Activated T-helper 1 cell treated with anti-CD3 and anti-CD28 coated beads, Interleukin-2, amount 50 U/mL, for 16 hours (primary cell): ENCODE measurements at places on chromosomes 7 and 10.

DNA sequence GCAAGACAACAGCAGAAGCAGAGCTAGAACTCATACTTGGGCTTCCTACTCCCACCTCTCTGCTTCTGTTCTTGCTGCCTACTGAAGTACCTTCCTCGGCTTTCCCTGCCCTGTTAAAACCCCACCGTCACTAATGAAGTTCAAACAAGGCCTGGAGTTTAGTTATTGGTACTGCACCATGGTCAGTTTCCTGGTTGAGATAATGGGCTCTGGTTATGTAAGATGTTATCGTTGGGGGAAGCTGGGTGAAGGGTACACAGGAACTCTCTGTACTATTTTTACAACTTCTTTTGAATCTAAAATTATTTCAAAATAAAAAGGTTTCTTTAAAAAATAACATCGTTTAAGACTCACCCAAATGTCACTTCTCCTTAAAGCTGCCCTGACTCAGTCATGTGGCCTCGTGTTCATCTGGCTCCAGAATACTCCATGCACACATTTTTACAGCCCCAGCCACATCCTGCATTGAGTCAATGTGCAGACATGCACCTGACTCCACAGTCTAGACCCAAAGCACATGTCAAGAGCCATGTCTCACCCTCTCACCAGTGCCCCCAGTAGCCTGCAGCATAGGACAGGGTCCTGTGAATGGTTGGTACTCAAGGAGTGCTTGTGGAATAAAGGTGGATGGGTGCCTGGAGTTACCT lies 36.9 kb upstream of the AQP1 start:
- DNase-seq = no peak

DNA sequence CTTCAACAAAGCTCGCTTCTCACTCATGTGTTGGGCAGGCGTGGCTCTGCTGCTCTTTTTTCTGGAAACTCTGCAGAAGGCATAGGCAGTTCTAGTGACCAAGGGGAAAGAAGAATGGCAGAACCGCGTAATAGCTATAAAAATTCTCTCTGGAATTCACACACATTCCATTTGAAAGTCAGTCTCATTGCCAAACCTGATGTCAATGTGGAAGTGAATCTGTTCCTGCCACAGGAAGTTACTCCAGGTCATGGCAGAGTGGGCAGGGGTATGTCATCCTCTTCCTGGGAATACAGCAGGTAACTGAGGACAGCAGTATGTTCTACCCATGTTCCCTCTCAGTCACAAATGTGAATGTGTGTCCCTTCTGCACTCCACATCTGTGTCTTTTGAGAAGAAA lies 8.2 kb upstream of the PAXIP1 start:
- DNase-seq = no peak

- DNase-seq = no peak
These were observed 597.2 kb downstream of the TYW1 start for GRCh38 chr7:67593794-67594193.

GRCh38 chr10:125857185-125857760 lies 23.8 kb downstream of the DHX32 start:
- DNase-seq = no peak

- DNase-seq = no peak
These were observed 10.2 kb upstream of the HSPA12A start for GRCh38 chr10:116752563-116752962.

- DNase-seq = no peak
These were observed 353.4 kb downstream of the FGFR2 start for GRCh38 chr10:121244818-121245217.

GRCh38 chr10:132137111-132138072 lies 49.4 kb upstream of the DPYSL4 start:
- DNase-seq = no peak

GRCh38 chr10:75950307-75950706 lies 518.9 kb downstream of the LRMDA start:
- no peak for DNase-seq

DNA sequence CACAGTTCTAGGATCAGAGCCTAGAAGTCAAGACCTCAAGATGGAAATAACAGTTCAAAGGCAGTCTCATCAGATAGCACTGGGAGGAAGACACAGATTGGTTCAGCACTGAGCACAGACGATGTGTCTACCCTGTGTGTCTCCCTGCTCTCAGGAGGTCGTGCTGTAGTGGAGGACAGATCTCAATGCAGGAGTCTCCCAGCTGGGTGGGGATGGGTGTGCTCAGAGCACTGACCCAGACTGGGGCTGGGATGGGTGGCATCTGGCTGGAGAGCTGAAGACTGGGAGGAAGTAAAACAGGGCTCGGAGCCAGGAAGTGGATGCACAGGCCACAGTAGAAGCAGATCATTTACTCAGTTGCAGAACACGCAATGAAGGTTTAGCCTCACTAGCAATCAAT lies 69.5 kb upstream of the GDF10 start:
- no peak for DNase-seq

GRCh38 chr10:89644691-89644966 lies 413 bp downstream of the PANK1 start:
- DNase-seq = no peak

- DNase-seq = no peak
These were observed 38.8 kb upstream of the ANTXRL start for GRCh38 chr10:46247808-46248569.

GRCh38 chr10:25849988-25850387 lies 84.0 kb upstream of the MYO3A start:
- DNase-seq = no peak

- DNase-seq = no peak
These were observed 3.9 kb downstream of the MPP7 start for GRCh38 chr10:28298951-28299350.

GRCh38 chr7:28990200-28990960 lies 32.2 kb upstream of the TRIL start:
- DNase-seq = no peak

GRCh38 chr7:8232999-8233847 lies 28.7 kb downstream of the ICA1 start:
- no peak for DNase-seq

DNA sequence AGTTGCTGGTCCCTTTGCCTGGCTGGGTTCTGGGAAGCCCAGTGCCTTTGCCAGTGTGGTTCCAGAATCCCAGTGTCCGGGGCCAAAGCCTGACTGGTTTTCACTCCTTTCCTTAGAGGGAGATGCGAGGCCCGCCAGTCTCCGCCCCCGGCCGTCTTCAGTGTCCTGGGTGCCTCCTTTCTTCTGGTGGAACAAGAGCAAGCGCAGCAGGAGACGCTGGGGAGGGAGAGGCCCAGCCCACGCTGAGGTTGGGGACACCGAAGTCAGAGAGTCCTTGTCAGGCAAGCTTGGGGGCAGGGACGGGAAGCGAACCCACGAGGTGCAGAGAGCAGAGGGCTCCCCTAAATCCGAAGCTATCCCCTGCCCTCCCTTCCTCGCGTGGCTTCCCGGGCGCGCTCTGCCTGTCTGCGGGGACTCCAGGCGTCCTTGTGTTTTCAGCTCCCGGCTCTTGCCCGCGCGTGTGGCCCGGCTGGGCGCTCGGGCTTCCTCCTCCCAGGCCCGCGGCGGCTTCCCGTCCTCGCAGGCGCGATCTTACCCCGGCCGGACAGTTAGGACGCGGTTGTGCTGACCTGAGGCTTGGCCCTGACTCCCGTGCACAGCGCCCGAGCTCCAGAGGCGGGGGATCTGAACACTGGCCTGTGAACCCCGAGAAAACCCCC lies 60.6 kb upstream of the UBE3C start:
- DNase-seq = no peak

- DNase-seq = no peak
These were observed 43.3 kb upstream of the FZD8 start for GRCh38 chr10:35685402-35685801.

DNA sequence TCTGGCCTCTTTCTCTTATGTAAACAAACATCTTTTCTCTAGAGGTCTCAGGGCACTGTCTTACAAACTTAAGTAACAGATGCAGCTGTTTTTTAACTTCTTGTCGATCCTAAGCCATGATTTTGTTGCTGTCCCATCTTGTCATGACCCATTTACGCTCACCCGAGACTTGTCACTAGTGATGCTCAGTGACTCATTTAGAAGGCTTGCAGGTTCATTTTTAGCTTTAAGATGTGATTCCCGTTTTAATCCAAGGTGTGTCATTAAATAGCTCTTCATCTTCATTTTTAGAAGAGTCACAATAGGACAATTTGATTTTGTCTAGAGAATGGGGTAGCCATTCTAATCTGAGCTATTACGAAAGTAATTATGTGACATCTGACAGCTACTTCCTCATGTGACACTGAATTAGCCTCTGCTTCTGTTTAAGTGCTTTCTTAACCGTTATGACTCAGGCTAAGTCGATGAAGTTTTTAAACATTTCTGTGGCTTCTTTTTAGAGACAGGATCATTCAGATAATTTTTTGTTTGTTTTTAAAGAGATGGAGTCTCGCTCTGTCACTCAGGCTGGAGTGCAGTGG lies 42.7 kb downstream of the SPDYE5 start:
- DNase-seq = no peak

GRCh38 chr10:5014936-5015335 lies 11.3 kb upstream of the AKR1C2 start:
- DNase-seq = no peak

- DNase-seq = no peak
These were observed 592.2 kb downstream of the SDK1 start for GRCh38 chr7:3893151-3893788.

- DNase-seq = no peak
These were observed 72.9 kb upstream of the TNS3 start for GRCh38 chr7:47654672-47655298.

DNA sequence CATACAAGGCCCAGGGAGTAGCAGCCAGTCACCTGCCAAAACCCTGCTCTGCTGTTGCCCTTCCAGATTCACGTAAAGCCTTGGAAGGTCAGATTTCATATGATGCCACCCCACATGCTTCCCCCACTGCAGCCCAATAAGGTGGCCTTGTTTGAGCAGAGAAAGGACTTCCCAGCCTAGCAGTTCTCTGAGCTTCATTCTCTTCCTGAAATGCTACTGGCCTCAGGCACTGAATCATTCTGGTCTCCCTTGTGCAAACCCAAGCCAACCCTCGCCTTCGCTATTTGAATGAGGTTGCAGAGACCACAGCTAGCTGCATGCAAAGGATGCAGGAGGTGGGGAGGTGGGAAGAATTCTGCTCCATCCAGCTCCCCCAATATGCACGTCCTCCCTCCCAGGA lies 60.3 kb upstream of the PLXNA4 start:
- no peak for DNase-seq

- no peak for DNase-seq
These were observed 60.1 kb downstream of the TPK1 start for GRCh38 chr7:144775749-144776148.

DNA sequence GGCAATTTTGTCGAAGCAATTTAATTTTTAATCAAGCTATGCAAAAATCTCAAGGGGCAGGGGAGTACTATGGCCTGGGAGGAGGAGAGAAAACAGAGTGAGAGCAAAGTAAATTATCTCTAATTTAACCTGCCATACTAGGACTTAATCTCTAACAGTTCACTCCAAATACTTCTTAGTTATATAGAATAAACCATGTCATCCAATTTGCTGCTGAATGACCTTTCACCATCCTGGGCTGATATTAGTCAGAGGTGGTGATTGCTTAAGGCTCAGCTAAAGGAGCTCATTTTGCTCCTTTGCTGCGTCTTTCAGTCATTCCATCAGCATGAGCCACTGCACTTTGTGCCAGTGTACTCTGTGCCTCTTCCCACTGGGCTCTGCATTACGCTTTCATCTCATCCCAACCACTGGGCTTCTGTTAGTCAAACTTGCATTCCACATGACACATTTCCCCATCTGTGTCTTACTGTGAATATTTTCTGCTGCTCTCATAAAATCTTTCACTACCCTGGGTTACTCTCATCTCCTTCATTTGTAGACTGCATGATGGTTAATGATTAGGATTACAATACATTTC lies 84.3 kb downstream of the CD36 start:
- no peak for DNase-seq

DNA sequence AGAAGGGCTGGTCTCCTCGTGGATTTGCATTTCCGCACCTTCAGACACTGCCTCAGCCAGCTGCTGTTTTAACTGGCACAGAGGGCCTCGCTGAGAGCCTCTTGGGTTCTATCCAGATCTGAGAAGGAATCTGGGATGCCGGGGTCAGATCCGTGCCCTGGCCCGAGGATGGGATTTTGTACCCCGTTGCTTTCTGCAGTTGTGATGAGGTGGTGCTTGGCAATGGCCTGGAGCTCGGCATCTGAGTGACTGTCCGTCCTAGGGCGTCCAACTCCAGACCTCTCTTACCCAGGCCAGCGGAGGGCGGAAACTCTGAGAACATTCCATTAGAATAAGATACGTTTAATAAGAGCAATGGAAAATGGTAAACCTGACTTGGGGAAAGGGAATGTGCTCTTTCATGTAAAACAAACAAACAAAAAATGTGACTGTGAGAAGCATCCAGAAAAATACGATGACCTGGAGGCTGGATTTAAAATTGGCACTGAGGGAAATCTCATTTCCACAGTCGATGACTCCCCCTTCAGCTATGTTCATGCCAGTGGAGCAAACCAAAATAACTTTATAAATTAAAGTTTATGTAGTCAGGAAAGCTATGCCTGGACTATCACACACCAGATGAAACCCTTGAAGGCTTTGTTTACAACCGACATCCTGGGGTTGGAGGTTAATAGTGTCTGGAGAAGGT lies 39.6 kb downstream of the GRK5 start:
- no peak for DNase-seq

DNA sequence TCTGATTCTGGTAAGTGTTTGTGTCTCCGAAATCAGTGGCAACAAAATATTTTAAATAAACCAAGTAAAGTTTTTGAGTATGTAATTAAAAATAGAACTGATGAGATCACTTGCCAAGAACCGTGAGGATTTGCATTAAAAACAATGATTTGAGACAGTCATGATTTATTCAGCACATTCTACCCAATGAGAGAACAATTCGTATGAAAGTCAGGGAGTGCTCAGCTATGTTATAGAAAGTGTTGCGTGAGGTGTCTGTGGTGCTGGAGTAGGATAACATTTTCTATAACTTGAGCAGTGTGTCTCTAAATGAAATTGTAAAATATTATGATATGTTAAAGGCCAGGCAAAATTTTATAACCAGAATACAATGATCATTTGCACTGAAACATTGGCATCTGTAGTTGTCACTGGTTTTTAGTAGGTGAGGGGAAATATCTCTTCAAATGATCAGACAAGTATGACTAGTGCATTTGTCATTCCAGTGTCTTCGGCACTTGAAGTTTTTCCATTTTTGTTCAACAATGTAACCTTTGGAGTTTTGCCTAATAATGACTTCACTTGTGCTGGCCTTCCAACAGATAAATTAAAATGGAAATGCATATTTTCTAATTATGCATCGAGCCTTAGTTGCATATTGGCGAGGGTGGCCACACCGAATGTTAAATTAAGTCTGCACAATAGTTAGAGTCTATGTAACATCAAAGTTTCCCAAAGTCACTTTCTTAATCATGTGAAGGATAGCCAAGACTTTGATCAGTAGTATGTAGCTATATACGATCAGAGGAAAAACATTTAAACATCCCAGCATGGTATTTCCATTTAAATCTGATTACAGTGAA lies 335.9 kb downstream of the GFRA1 start:
- DNase-seq = no peak

- no peak for DNase-seq
These were observed 18.0 kb downstream of the ADAP1 start for GRCh38 chr7:936386-937054.

DNA sequence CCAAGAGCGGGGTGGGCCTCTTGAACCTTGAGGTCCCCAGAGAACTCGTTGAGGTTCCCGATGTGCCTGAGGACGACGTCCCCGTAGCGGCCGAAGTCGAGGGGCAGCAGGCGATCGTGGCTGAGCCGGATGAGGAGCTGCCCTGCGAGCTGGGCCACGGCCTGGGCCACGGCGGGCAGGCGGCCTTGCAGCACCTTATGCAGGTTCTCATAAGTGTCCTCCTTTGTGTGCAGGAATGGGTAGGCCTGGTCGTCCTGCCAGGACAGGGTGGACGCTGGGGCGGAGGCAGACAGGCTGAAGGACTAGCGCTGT lies 14.2 kb downstream of the TFR2 start:
- no peak for DNase-seq
